ENCODE measurements at places on chromosomes 6 and 20.

GRCh38 chr6:121886223-121886830, 450.9 kb downstream of the GJA1 start:
- DNase-seq, result no peak

GRCh38 chr6:38192487-38192886, 373.0 kb downstream of the ZFAND3 start:
- no peak for DNase-seq

DNA sequence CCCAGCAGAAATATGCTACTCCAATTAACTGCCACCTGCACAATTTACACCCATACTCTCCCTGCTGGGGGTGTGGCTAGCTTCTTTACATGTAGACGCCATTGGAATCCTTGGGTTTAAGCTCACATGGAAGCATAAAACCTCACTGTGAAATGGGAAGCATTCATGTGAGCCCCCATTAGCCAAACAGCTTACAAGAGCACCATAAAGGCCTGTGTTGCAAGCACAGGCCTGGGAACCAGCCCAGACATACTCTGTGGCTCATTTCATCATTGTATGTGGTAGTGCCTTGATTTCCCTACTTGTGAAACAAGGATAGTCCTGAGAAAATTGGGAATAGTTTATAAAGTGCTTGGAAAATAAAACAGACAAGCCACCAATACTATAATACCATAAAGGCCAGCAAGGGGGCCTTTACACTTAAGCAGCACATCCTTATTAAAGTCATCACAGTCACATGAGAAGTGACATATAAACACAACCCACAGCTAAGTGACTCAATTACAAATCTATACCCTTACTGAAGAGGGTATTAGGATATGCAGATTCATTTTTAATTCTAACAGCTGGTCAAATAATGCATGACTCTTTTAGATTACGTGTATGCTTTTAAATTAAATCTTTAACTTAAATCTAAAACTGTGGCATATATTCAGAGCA, 6.8 kb downstream of the ADNP start:
- no peak for DNase-seq

DNA sequence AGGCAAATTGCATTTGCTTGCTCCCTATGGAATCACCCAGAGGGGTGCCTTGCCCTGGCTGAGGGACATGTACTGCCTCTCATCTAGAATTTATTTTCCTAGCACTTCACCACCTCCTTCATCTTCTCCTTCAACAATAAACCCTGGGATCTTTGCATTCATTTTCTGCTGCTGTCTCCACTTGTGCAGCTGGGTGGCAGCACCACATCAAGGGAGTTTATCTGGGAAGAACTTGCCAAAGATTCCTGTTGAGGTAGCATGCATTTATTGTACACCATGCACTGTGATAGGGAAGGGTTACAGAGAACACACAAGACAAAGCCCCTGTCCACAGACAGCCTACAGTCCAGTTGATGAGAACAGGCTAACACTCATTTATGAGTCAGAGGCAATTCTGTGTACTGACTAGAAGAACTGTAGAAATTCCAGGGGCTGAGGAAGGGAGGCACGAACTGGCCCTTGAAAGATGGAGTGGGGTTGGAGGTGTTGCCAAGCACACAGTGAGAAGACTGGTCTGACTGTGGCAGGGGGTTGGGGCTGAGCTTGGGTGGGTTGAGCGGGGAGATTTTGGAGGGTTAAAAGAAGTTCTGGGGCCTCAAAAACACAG, 17.5 kb downstream of the C20orf173 start:
- no peak for DNase-seq

GRCh38 chr20:37357481-37358365, 11.8 kb downstream of the SRC start:
- no peak for DNase-seq

- no peak for DNase-seq
Measured at GRCh38 chr20:25051386-25052155, 6.4 kb downstream of the ACSS1 start.

DNA sequence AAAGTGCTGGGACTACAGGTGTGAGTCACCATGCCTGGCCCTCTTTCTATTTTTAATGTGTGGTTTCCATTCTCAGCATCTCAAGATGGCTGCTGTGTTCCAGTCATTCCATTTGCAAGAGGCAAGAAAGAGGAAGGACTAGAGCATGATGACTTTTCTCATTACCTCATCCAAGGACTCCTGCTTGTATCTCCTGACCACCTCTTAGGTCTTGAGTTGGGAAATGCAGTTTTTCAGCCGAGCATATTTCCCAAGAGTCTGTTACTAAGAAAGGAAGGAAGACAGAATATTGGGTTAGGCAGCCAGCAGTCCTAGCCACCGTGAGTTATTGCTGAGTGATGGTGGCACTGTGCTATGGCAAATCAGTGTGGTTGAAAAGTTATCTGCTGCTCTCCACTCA, 108.4 kb upstream of the INSM1 start:
- DNase-seq, result no peak

- DNase-seq, result no peak
Measured at GRCh38 chr6:150826788-150827187, 38.7 kb upstream of the MTHFD1L start.

GRCh38 chr6:133683606-133684005, 205.3 kb upstream of the TCF21 start:
- DNase-seq, result no peak

DNA sequence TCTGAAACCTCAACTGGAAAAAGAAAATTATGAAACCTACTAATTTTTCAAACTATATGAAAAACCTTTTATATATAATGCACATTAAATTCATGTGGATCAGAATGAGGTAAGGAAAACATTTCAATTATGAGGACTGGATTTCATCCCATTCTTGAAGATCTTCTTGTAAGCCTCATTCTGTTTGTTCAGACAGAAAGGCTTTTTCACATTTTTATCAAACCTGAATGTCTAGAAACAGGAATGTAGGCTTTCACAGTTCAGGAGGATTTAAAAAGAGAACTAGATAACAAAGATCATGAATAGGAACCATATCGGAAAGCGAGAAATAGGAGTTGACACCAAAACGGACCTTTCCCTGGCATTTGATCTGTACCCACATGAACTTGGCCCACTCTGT, 192.5 kb upstream of the KCNK16 start:
- no peak for DNase-seq

DNA sequence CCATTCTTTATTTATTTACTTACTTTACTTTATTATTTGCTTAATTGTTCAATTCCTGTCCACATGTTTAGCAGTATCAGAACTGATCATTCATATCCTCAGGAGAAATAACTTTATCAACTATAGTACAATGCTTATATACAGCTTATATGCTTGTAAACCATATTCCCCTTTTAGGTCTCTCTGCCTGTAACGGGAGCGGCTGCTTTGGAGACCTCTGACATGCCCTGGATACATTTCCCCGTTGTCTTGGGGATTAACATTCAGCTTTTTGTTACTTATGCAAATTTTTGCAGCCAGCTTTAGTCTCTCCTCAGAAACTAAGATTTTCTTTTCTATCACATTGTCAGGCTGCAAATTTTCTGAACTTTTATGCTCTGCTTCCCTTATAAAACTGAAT, 17.6 kb upstream of the FUT9 start:
- no peak for DNase-seq

- no peak for DNase-seq
Measured at GRCh38 chr6:144190080-144190479, 39.8 kb downstream of the STX11 start.

DNA sequence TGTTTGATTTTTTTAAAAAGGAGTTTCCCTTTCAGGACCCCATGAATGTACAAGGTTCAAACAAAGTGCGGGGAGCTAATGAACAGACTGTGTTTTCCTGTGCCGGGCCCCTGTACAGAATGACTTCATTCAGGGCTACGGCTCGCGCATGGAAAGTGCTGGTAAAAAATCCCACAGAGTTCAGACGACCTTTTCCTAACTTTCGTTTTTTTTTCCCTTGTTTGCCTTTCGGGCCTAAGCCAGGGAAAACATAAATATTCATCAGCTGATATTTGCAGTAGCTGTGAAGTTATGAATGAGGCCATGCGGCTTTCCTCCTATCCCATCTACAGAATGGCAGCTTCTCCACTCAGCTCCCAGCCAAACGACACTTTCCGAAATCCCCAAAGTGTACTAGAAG, 74.0 kb downstream of the HAO1 start:
- no peak for DNase-seq

GRCh38 chr6:155130161-155130853, 133.5 kb upstream of the CLDN20 start:
- DNase-seq, result no peak

DNA sequence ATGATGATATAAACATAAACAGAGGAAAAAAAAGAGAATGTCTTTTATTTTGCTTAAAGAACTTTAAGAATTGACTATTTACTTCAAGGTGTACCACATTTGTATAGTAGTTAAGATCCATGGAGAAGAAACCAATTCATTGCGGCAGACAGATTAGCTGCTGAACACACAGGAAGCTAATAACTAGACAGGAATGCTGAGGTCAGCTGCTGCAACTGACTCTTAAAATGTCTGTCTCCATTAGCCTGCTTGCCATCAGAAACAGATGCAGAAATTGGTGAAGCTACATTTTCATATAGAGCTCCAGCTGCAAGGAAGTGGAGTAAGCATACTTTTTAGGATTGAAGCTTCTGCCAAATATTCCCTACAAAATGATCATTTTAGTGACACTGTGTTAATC, 939.5 kb downstream of the EPHA7 start:
- DNase-seq, result no peak

DNA sequence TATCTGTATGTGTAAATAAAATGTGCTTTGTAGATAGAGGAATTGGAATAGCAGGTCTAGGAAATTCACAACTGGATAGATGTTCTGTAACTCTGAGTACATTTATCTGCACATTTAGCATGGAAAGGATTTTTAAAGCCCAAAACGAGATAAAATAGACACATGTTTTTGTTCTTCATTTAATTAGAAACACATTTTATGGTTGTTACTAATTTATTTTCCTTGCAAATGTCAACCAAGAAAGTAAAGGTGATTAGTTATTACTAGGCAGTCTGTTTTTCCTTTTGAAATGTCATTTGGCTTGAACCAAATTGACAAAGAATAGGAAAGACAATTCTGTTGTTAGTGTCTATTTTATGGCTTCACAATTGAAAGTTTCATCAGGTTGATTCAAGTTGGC, 769 bp downstream of the PRL start:
- no peak for DNase-seq

- no peak for DNase-seq
Measured at GRCh38 chr20:53130795-53131194, 158.6 kb downstream of the TSHZ2 start.

GRCh38 chr20:3101251-3101650, 16.7 kb upstream of the AVP start:
- DNase-seq, result no peak
